ENCODE measurements at places on chromosomes 7 and 10.

- no peak for DNase-seq
These were observed 15.5 kb upstream of the C10orf71 start for GRCh38 chr10:49283491-49283890.

GRCh38 chr7:42012786-42013360, 224.1 kb downstream of the GLI3 start:
- DNase-seq: no peak

DNA sequence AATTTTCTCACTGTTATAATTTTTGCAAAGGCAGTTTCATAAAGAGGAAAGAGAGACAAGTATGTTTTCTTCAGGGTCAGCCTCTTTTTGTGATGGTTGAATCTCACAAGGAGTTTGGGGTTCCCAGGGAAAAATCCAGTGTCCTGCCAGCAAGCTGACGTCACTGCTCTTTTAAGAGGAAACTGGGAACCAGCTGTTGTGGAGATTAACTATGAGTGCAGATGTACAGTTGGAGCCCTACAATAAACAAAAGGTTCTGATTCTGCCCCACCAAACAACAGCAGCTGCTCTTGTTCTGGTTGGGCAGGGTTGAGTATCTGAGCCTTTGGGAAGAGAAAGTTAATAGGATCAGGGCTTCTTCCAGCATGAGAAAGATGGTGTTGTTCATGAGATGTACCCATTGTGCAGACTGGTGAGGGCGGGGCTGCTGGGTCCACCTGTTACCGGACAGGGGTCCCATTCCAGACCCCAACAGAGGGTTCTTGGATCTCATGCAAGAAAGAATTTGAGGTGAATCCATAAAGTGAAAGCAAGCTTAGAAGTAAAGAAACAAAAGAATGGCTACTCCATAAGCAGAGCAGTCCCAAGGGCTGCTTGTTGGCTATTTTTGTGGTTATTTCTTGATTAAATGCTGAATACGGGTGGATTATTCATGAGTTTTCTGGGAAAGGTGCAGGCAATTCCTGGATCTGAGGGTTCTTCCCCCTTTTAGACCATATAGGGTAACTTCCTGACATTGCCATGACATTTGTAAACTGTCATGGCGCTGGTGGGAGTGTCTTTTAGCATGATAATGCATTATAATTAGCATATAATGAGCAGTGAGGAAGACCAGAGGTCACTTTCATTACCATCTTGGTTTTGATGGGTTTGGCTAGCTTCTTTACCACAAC, 12.5 kb downstream of the PRF1 start:
- no peak for DNase-seq

DNA sequence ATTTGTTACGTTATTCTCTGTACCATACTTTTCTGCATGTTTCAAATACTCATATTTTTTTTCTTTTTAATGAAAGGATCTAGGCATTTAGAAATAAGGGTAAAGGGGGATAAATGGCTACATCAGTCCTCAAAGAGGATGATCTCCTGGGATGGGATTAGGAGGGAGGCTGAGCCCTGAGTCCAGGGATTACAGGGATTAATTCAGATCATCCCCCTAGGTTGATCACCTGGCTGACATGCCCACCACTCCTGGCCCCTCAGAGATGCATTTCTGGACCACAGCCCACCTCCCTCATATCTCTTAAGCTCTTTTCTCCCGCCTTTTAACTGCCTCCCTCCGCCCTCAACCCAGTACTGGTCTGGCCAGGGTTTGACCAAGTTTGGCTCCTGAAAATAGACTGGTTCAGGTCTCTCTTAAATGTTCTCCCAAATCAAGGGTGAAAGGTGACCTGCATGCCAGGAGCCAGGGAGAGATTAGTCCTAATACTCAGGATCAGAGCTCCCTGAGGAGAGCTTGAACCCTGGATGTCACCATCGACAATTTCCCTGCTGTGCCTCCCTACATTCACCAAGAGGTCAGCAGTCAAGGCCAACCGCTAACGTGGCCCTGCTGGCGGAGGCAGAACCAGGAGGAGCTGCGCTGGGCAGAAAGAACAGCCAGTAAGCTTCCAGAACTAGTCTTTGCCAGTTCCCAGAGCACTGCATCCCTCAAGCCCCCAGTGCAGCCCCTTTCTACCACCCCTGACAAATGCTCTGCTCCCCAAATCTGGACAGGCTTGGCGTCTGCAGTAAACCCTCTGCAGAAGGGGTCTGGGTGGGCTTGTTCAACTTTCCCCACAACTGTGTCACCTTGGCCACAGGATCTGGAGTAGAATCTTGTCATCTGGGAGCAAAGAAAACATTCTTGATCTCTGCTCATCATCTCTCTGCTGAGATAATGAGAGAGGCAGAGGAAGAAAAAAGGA, 3.0 kb upstream of the CCDC136 start:
- DNase-seq: no peak
